ENCODE measurements at places on chromosomes 7 and 10.

- no peak for DNase-seq
Measured at GRCh38 chr7:142181966-142182365, 70.4 kb downstream of the MGAM2 start.

DNA sequence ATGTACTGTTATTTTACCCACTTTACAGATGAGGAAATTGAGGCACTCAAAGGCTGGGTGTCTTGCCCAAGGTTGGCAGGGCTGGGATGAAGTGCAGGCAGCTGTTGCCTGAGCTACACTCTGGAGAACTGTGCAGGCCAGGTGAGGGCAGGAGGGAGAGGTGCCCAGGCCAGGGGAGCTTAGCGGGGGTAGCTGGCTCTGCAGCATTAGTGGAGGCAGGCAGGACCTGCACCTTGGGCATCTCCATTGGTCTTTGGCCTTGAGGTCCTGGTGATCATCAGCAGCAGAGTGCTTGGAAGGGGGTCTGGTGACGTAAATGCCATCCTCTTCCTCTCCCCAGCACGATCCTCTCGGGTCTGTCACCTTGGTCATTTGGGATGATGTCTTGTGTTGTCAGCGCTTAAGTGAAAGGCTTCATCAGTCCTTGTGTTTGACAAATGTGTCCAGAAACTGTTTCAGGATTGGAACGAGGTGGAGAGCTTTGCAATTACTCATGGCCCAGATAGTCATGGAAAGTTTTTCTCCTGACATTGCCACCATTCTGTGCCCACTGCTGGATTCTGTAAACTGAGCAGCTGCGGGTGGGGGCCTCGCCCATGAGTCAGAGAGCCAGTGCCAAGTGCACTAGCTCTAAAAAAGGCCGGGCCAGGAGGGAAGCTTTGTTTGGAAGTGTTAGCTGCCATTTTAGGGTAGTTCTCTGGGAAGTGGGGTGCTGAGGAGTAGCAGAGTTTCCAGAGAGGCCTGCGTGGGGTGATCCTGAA lies 47.6 kb downstream of the TSPAN15 start:
- no peak for DNase-seq

GRCh38 chr10:70191972-70192305 lies 21.6 kb upstream of the SAR1A start:
- DNase-seq = no peak

DNA sequence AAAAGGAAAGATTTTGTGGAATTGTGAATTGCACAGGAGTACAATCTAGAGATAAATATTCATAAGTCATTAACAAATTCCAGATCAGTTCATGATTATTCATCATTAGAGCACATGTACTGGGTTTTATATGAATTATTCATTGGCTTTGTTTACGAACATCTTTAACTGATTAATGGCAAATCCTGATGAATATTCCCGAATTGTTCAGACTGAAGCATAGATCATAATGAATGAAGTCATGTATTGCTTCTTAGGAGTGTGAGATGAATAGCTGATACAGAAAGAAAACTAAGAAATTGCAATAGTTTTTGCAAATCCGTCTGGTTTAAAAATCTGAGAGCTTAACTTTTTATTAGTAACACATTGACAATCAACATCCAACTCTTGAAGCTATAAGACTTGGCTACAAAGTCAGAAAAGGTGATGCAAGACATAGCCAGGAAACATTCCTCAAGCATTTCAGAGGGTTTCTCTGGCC lies 183.6 kb upstream of the DGKB start:
- no peak for DNase-seq

GRCh38 chr7:133484086-133484485 lies 231.2 kb downstream of the EXOC4 start:
- peak; percentile 24 for DNase-seq

DNA sequence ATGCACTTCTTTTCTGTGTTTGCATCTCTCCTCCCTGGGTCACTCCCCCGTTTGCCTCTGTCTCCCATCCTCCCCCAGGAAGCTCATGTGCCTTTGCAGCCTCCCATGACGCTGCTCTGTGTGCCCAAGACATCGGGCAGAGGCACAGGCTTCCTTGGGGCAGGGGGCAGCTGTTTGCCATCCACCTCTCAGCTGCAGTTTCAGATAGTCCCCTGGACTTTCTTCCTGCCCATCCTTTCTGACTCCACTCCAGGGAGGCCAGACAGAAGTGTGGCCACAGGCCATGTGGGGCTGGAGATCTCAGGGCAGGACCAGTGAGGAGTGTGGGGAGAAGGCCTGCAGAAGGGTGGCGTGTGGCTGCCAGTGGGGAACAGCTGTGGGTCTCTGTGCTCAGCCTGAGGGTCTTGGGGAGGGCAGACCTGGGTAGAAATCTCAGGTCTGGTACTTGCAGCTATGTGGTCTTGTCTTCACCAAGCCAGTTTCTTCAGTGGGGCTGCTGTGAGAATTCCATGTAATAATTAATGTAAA lies 10.6 kb upstream of the SAMD8 start:
- no peak for DNase-seq

DNA sequence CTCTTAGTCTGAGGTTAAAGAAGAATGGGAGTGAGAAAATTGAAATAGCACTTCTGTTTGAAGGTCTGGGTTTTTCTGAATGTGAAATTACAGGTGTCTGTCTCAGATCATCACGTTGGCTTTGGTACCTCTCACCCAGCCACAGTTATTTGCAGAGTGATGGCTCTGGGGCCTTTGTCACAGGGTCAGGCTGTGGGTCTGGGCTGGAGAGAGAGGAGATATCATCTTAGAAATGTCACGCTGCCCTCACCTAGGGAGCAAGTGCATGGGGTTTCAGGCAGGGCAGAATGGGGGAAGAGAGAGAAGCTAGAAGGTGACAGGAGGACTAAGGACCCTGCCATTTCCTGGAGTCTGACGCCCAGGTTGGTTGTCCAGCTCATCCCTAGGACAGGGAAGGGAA lies 127.2 kb downstream of the CFAP58 start:
- no peak for DNase-seq

GRCh38 chr7:121384265-121384664 lies 11.8 kb downstream of the FAM3C start:
- no peak for DNase-seq

DNA sequence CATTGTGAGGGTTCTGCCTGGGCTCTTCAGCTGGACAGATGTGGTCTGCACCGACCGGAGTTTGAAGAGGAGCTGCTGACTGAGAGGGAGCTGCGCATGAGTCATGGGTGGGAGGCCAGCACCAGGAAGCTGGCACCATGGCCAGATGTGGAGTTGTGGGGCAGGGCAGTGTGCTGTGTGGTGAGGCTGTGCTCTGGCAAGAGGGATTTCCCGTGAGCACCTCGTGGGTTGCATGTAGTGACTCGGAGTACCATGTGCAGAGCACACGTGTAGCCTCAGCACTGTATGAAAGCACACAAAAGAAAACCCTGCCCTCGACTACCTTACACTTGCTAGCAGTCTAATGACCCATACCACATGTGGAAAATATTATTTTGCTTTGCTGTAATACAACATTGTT lies 103.4 kb downstream of the WNT2 start:
- DNase-seq = no peak

GRCh38 chr10:47257396-47258120 lies 42.4 kb upstream of the GDF10 start:
- DNase-seq = peak; percentile 68

DNA sequence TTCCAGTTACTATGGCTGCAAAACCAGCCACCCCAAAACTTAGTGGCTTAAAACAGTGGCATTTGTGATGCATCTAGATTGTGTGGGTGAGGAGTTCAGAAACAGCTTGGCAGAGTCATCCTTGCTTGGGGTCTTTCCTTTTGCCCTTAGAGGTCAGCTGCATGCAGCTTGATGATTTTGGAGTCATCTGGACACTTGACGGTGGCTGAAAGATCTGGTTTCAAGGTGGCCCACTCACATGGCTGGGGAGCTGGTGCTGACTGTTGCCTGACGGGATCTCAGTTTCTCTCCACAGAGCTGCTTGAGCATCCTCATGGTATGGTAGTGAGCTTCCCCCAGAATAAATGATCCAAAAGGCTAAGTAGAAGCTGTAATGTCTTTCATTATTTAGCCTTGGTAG lies 191.3 kb upstream of the GALNT17 start:
- no peak for DNase-seq

DNA sequence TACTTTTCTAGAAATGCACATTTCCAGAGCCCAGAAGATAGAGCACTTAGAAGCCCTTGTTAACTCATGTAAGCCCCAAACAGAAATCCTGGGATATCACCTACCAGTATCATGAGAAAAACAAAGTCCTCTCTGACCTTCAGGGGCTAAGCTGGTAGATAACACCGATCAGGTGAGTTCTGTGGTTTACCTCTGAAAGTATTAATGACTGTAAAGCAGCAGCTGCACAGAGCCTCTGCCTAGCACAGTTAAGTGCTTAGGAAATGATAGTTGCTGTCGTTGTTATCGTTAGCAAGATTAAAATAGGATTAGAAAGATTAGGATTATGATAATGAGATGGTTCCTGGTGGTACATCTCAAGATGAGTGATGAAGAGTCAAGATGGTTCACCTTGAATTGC lies 64.9 kb downstream of the PLXNA4 start:
- DNase-seq = no peak

- DNase-seq = no peak
Measured at GRCh38 chr7:42628054-42628453, 283.8 kb downstream of the C7orf25 start.

- no peak for DNase-seq
Measured at GRCh38 chr7:157712666-157713235, 375.9 kb downstream of the DNAJB6 start.

DNA sequence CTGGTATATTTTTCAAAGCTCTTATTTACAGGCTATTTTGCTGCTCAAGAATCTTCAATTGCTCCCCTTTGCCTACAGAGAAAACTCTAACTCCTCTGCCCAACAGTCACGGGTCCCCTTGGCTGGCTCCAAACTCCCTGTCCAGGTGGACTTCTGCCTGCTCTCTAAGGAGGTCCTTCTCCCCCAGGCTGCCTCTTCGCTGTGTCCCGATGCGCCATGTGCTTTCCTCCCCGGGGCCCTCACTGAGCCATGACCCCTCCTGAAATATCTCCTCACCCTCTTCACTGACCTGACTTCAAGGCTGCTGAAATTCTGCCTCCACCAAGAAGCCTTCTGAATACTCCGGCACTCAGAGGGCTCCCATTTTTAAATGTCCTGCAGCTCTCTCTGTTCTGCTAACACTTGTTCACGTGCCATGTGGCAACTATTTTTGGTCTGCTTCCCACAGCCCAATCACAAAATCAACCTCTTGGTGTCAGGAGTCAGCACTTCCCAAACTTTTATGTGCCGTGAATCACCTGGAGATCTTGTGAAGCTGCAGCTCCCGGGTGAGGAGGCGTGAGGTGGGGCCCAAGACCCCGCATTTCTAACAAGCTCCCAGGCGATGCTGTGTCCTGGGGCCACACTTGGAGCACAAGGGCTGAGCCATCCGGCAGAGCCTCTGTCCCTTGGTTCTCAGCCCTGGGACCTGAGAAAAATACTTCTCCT lies 85.7 kb upstream of the COL13A1 start:
- DNase-seq = no peak

DNA sequence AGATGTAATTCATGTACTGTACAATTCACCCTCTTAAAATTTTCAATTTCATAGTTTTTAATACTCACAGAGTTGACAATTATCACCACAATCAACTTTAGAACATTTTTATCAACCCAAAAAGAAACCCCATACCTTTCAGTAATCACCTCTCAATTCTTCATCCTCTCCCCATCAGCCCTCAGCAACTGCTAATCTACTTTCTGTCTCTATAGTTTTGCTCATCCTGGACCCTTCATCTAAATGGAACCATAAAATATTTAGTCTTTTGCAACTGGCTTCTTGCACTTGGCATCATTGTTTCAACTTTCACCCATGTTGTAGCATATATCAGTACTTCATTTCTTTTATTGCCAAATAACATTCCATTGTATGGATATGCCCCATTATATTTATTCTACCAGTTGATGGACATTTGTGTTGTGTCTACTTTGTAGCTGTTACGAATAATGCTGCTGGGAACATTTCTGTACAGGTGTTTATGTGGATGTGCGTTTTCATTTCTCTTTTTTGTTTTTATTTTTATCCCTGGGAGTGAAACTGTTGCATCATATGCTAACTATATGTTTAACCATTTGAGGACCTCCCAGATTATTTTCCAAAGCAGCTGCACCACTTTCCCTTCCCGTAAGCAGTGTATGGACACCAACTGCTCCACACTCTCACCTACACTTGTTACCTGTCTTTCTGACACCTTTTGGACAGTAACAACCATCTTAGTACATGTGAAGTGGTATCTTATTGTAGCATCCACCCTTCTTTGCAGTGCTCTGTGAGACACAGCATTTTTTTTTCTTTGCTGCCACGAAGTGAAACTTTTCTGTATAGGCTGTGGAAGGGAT lies 65.4 kb upstream of the APBB1IP start:
- DNase-seq = no peak

DNA sequence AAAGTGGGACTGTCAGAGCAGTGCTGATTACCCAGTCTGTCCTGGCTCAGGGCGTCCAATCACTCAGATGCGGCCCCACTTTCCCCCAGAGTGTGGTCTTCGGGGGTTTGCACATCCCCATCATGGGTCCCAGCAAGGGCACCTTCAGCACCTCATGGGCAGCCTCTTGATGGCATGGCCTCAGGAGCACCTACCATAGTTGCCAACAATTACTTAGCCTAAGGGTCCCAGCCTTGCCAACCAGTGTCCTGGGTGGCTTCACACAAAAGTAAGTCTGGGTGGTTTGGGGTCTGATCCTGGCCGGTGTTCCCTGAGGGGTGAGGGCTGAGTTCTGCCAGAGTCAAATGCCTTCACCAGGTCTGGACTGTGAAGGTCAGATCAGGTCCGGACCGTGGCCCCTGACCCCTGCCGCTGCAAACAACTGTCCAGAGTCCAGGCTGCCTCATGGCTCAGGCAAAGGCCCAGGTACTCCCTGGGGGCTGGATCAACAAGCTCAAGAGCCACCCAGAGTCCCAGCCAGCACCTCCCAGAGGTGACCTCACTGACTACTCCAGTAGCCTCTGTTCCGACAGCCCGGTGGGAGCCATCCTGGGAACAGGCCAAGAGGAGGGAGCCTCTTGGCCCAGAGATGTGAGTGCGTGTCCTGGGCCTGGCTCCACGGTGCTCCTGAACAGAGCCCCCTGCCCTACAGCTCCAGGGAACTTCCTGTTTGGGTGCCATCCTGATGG lies 6.2 kb upstream of the MARVELD1 start:
- no peak for DNase-seq

GRCh38 chr10:21649454-21649872 lies 115.4 kb downstream of the MLLT10 start:
- DNase-seq = no peak

DNA sequence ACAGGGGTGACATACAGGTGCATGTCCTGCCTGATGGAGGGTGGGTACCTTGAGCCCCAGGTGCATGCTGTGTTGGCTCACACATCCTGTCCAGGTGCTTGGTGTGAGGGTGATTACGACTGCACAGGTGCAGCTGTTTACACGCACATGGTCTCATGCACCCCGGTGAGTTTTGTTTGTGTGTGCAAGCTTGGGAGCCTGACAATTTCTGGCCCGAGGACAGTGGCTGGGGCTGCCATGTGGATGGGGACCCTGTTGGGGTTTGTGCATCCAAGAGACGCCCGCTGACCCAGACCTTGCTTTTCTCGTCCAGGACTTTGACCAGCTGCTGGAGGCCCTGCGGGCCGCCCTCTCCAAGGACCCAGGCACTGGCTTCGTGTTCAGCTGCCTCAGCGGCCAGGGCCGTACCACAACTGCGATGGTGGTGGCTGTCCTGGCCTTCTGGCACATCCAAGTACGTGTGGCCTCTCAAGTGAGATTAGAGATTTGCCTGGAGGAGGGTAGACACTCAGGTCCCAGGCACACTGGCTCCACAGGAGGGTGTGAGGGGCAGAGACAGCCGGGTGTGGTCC lies 61.7 kb downstream of the PRF1 start:
- no peak for DNase-seq

Data from CD4-positive, alpha-beta memory T cell (primary cell).